Activated effector memory CD4-positive, alpha-beta T cell treated with Interleukin-2 at 50 U/mL for 16 hours (primary cell): ENCODE measurements at places on chromosomes 6 and 20.

GRCh38 chr20:57658447-57658832 is 38.2 kb upstream of the ZBP1 start:
- DNase-seq = no peak

DNA sequence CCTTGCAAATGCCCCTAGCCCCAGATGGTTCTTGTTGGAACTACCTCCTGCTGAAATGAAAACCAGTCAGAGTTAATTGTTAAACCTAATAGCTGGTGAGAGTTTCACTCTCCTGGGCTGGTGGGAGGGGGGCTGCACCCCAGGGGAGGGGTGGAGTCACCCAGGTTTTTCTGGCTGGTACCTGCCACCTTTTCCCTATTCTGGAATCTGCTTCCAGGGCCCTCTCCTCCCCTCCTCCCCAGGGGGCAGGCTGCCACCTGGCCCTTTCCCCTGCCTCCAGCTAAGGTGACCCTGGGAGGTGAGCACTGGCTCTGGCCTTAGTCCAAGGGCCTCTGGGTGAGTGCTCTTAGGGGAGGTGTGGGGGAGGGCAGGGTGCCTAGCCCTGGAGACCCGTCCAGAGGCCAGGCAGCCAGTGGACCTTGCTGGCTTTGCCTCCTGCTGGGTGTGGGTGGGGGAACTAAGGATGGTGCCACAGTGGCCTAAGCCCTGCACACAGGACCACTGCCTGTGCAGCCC is 48.8 kb upstream of the EPB41L1 start:
- no peak for DNase-seq

DNA sequence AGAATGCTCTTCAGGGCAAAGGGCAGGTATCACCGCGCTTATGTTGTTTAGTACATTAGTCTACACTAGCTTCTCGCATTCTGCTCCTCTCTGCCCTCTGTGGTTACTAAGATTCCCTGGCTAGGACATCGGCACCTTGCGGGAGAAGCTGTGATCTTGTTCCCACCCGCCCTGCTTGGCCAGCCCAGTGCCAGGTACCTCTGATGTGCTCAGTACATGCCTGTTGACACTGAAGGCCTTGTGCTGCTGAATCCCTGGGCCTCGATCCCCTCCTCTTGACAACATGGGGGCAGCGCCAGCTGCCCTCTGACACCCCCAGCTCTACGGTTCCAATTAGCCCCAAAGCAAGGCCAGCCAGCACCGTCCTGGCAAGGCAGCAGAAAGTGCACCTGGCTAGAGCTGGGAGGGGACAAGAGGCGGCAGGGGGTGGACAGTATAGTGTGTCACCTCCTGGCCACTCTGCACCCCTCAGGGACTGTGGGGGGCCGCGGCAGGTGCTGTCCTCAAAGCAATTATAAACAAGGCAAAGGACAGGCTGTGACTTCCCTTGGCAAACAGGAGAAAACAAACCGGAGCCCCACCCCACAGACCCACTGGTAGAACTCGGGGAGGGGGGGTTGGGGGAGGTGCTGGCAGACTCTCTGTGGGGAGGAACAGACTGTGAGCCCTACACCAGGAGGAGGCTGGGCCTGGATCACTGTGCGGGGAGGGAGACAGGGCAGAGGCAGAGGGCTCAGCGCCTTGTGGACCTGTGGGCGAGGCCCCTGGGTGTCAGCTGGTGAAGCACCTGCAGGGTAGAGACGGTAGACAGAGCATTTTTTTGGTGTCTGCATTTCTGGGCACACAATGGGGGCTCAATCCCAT is 7.1 kb downstream of the TFEB start:
- DNase-seq = no peak

GRCh38 chr6:113103634-113104361 is 753.3 kb upstream of the MARCKS start:
- DNase-seq = no peak

DNA sequence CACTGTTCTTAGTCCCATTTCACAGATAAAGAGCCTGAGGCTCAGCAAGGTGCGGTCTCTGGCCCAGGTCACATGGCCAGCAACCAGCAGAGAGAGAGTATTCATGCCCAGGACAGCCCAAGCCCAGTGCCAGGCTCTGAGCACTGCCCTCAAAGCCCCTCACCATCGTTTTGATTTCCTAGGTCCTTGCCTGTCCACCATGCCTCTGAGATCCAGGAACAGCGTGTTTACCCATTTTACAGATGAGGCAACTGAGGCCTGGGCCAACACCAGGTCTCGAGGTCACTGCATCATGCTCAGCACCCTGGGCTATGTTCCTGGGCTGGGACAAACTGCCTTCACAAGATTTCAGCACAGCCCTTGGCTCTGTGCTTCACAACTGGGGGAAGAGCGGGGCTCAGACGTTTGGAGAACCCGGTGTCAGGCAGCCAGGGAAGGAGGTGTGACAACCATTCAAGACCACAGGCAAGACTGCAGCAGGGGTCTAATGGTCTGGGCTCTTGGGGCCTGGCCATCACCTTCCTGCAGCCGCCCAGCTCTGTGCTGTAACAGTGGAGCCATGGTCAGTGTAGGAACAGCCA is 1.3 kb upstream of the BPIFA2 start:
- no peak for DNase-seq

- DNase-seq = no peak
Observed at GRCh38 chr20:62801284-62802010, 3.2 kb upstream of the OGFR start.

GRCh38 chr6:45369870-45370269 is 7.9 kb downstream of the SUPT3H start:
- no peak for DNase-seq

- DNase-seq = no peak
Observed at GRCh38 chr20:32780278-32780677, 18.1 kb downstream of the DNMT3B start.

GRCh38 chr6:39389484-39389767 is 66.9 kb upstream of the KCNK16 start:
- DNase-seq = no peak

DNA sequence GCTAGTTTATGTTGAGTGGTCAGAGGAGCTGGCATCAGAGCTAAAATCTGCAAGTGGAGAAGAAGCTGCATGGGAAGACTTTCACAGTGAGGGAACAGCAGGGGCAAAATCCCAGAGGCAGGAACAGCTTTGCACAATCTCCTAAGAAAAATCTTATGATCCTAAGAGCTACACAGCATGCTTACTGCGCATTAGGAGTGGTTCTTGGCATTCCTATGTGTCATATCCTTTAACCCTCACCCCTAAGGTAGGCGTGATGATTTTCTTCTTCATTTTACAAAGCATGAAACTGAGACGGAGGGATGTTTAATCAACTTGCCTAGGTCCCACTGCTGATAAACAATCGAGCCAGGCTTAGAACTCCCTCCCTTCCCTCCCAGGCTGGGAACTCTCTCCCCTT is 313.6 kb upstream of the SULF2 start:
- no peak for DNase-seq
